Fibroblast of skin of left biceps (primary cell): ENCODE measurements at places on chromosomes 2 and 18.
A peak's percentile ranks its signal among the peaks of the same experiment; 100 is the strongest.

DNA sequence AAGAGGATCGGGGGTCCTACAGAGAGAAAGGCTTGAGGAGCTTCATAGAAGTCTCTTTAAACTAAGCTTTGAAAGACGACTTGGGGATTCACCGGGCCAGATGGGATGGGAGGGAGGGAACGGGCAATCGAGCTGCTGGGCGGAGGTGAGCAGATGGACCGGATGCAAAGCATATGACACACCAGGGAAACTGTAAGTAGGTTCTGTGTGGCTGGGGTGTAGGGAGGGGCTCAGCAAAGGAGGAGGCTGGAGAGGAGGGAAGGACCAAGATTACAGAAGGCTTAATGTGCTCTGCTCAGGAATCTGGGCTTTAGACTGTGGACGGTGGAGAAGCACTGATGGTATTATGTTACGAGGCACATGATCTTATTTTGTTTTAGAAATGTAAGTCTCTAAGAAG lies 131.5 kb downstream of the MAIP1 start:
- DNase-seq = no peak

DNA sequence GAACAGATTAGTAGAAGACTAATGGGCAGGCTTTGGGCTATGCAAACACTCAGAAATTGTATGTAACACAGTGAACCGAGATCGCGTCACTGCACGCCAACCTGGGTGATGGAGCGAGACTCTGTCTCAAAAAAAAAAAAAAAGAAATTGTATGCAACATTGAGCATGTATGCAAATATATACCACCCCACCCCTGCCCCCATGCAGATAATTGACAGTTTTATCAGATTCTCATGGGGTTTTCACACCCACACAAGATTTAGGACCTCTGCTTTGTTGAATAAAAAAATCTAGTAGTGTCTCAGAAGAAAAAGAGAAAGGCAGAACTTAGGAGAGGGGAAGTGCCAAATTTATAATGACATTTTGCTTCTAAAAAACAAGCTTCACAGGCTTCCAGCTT lies 131.6 kb upstream of the FN1 start:
- DNase-seq = no peak

GRCh38 chr2:230443541-230443940 lies 27.5 kb downstream of the SP100 start:
- peak; percentile 3 for DNase-seq

DNA sequence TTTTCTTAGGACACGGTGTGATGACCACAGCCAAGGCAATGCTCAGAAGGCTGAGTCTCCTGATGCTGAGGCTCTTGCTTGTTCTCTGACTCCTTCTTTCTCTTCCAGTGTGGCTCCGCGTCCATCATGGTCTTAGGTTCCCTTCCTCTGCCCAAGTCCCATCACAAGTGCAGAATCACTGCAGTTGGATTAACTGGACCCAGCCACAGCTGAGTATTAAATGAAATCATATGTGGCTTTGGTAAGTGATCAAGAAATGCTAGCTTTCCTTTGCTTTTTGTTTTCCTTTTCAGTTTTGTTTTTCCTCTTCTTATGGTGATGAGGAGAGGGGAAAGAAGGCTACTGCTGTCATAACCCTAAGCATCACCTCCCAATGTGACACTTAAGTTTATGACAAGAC lies 375.8 kb downstream of the INSIG2 start:
- DNase-seq = no peak

- DNase-seq = no peak
Observed at GRCh38 chr18:58546552-58546951, 82.3 kb downstream of the ALPK2 start.

DNA sequence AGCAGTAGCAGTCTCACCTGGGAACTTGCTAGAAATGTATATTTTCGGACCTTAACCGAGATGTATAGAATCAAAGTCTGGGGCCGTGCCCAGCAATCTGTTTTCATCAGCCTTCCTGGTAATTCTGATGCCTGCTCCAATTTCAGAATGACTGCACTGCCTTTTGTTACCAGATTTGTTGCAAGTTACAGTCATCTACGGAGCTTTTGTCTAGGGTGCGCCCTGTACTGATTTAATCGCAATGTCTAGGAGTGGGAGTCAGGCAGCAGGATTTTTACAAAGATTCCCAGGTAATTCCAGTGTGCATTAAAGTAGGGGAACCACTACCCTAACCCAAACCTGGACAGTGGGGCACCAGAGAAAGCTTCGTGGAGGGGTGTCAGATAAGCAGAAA lies 178.0 kb downstream of the HAUS1 start:
- no peak for DNase-seq

GRCh38 chr2:96530144-96530430 lies 6.5 kb upstream of the ARID5A start:
- no peak for DNase-seq

DNA sequence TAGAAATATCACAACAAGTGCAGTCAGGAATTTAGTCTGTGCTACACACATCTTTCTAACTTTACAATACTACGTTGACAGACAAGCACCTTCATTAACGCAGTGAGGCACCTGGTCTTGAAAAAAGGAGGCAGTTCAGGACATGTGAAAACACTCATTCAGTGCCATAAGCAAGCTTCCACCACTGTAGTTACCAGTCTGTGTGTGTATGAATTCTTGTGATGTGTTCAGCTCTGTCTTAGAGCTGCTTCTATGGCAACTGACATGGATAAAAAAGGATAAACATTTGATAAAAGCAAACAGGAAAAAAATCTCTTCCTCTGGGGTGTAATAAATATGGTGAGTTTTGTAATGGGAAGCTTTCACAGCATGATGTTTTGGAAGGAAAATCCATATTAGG lies 623.8 kb upstream of the NXPH2 start:
- no peak for DNase-seq

DNA sequence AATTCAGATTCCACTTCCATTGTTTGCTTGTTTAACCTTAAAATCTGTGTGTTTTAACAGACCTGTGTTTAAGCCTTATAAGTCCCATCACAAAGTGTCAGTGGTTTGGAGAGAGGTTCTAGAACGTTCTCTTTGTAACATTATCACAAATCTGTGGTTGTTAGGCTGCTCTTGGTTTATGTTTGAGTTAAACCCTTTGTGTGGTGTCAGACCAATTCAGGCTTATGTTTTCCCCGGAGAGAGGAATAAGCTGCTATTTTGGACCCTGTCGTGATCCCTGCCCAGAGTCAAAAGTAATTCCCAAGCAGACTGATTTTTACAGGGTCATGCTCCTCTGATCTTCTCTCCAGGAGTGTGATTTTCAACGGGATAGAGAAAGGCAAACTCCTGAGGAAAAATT lies 43.8 kb upstream of the LTBP1 start:
- no peak for DNase-seq

DNA sequence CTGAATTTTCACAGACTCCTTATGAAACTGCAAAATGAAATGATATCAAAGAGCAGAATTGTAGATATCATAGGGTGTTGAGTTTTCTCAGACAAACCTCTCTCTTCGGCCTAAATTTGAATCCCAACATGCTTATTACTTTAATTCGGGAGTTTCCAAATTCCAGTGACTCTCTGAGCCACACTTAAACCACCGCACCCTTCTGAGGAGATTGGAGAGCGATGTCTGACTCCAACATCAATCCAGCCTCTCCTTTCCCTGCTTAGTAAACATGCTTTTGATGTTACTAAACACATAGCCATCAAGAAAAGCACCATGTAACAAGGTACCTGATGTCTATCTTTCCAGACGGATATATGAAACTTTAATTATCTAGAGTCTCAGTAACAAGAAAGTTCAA lies 103.1 kb upstream of the ARHGAP28 start:
- no peak for DNase-seq

GRCh38 chr2:232365621-232366321 lies 12.8 kb upstream of the ALPP start:
- DNase-seq = no peak

DNA sequence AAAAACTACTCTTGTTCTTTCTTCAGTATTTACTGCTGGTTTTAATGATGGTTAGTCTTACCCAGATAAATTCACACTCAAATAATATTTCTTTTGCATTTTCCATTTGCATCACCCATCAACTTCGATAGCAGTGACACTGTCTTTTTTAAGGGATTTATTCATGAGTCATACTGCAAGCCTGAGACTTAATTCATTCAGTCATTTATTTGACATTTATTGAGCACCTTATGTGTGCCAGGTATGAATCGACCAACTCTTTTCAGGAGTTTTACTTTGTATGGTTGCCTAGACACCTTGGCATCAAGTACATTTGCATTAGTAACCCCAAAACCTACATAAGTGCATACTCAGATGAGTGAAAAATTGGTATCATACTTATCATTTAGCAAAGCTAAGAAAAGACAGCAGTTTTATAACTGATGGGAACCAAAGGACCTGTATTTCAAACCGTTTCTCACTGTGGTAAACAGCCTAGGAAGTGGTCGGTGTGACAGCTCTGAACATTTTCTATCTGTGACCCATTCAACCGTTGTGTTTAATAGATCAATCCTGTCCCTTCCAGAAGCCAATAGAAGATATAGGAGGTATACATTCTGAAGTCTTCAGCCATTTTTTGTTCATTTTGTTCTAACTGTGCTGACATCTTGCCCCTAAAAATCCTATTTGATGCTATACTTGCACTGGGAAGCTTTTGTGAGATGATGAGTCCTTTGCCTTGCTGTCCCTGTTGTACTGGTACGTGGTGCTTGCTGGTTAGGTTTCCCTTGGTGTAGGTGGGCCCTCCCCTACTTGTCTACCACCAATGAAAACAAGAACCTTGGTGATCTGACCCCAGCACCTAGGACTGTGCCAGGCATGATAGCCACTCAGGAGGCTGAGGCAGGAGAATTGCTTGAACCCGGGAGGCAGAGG lies 484.7 kb upstream of the RAB12 start:
- DNase-seq = no peak

DNA sequence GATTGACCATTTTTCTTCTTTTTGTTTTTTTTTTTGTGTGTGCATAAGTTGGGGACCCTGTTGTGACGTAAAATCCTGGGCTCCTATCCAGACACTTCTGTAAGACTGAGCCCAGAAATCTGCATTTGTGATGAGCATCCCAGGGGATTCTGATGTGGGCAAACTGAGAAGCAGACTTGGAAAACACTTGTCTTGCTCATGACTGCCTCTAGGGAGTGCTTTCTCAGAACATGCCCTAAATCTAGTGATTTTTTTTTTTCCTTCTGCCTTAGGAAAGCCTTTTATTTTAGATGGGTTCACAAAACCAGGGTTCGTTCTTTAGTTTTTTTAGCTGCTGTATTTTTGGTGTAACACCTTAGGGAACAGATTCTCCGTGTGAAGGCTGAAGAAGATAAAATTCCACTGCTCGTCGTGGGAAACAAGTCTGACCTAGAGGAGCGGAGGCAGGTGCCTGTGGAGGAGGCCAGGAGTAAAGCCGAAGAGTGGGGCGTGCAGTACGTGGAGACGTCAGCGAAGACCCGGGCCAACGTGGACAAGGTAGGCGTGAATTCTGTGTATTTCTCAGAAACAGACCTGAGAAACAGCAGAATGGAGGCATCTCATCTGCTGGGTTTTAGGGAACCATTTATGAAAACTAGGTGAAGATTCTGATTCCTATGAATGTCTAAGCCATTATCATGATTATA lies 36.7 kb downstream of the RALB start:
- no peak for DNase-seq

DNA sequence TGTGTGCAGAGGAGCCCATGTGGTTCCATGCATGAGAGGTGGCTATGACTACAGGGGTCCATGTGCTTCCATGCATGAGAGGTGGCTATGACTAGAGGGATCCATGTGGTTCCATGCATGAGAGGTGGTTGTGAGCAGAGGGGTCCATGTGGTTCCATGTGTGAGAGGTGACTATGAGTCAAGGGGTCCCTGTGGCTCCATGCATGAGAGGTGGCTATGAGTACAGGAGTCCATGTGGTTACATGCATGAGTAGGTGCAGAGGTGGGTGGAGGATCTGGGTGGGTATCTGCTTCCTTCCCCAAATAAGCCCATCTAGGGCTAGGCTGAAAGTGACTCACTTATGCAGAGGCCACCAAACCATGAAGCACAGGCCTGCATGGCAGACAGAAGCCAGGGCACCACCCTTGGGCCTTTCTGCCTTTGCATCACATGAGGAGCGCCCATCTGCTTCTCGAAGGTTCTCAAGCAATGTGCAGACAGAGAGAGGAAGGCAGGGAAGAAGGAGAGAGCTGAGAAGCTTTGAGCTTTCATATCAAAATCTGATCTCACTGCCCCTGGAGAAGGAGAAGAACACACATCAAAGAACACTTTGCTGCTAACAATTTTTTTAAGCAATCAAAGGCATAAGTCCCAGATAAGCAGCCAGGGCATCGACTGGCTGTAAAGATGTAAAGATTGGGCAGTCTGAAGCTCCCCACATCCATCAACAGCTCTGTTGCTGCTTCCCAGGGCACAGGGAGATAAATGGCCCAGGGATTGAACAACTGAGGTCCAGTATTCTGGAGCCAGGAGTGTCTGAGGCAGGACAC lies 137.6 kb downstream of the TNS1 start:
- no peak for DNase-seq

DNA sequence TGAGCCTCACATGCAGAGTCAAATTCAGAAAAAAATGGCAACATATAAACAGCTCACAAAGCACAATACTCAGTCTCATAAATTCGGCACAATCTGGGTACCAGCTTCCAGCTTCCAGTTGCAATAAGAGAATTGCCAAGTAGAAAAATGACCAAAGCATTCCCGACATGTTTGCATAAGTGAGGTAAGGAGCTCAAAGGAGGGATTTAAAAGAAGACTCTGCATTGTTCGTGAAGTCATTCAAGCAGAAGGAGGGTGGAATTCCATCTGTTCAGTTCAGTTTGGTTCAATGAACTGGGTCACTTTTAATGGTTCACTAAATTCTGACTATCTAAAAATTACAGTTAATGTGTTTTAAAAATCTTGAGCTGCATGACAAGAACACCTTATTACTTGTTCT lies 106.7 kb upstream of the KLHL14 start:
- no peak for DNase-seq

DNA sequence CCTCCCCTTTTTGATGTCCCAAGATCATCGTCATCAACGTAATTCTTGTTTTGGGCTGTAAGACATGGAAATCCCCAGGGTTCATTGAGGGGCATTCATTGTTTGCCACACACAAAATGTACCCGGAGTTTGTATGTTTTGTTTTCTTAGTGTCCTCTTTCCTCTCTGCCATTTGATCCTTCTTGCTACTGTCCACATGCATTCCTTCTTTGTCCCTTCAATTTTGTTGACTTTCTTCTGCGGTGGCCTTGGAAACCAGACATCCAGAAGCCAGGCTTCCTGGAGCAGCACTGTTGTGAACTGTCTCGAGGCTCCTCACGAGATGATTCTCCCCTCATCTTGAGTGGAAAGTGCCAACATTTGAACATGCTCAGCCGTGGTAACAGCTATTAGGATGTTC lies 24.8 kb downstream of the IGFBP2 start:
- DNase-seq = no peak
